Fibroblast of lung (primary cell): ENCODE measurements at places on chromosomes 5 and 9. TPM values are rescaled to one million over a fixed set of nuclear protein-coding genes. Genes with fewer than 3 reads are reported as not detected.

The FOXI1 gene
- total RNA-seq: not detected in 2 replicates

The PITX1 gene
- 1.8 and 3.1 TPM in 2 replicates for total RNA-seq

The SHISAL2B gene
- total RNA-seq: not detected in 2 replicates

The TEX48 gene
- total RNA-seq: not detected in 2 replicates

The DMGDH gene
- total RNA-seq: 7.7 and 7.9 TPM in 2 replicates

The LCN2 gene
- not detected in 2 replicates for total RNA-seq
